Stimulated activated CD4-positive, alpha-beta T cell treated with anti-CD3 and anti-CD28 coated beads, Interleukin-2, amount 100 ng/mL, for 24 hours (primary cell): ENCODE measurements at places on chromosomes 7 and 10.

- DNase-seq, result peak; percentile 27
Measured at GRCh38 chr7:101436857-101437576, 74.3 kb downstream of the COL26A1 start.

DNA sequence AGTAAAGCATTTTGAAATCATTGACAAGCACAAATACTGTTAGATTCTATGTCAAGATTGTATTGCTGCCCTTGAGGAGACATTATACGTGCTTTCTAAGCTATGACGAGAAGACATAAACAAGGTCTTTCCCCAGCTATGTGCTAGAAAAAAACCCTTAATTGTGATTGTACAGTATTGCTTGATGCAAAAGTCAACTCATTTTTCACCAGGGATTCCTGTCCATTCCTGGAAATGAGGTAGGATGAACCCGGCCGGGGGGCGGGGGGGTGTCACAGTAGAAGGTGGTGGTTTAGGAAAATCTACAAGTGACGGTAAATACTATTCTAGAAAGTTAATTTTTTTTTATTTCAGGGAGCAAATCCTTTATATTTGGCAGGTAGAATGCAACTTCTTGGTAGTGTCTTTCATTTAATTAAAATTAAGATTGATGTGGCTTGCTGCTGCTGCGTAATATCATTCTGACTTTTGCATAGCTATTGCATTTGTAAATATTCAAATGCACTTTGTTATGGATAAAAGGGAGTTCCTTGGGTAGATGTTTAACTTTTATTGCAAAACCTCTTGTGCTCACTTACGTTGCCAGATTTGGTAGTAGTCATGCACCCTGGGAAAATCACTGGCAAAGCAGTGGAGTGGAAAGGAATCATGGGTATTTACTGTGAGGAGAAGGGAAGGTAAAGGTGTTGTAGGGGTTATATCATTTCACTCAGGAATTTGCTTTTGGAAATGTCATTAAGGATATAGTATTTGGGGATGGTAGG lies 164.4 kb upstream of the PRPS1L1 start:
- DNase-seq, result no peak

GRCh38 chr10:101831169-101831811 lies 12.3 kb downstream of the KCNIP2 start:
- DNase-seq, result no peak

GRCh38 chr7:47573758-47574481 lies 8.0 kb downstream of the TNS3 start:
- no peak for DNase-seq

DNA sequence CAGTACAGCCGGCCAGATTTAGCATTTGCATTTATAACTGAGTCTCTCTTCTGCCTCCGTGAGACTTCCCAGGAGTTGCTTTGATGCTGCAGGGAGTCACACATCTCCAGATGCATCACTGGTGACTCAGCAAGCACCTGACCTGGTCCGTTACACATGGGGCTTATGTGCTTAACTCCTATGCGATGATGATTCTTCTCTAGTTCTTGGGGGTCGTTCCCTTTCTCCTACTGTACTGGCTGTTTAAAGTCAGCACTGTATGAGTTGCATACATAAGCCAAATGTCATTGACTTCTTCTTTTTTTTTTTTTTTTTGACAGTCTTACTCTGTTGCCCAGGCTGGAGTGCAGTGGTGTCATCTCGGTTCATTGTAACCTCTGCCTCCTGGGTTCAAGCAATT lies 13.0 kb upstream of the AKR1E2 start:
- DNase-seq, result no peak

GRCh38 chr10:30538086-30538485 lies 91.5 kb downstream of the LYZL2 start:
- no peak for DNase-seq

DNA sequence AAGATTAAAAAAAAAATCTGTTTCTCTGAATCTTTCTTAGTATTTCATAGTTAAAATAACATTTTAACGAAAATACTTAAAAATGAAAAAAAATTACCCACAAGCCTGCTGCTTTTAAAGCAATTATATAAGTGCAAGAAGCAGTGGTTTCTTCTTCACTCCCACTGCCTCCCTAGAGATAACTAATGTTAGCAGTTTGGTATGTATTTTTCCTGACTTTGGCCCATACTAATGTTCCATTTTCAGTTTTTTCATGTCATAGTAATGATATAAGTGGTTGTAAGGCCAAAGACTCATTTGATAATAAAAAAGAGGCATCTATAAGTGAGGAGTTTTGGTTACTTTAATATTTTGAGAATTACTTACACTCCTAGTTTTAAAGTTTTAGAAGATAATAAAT lies 24.3 kb upstream of the LAMB1 start:
- DNase-seq, result no peak

GRCh38 chr10:88270871-88271713 lies 312.0 kb downstream of the RNLS start:
- DNase-seq, result peak; percentile 46

DNA sequence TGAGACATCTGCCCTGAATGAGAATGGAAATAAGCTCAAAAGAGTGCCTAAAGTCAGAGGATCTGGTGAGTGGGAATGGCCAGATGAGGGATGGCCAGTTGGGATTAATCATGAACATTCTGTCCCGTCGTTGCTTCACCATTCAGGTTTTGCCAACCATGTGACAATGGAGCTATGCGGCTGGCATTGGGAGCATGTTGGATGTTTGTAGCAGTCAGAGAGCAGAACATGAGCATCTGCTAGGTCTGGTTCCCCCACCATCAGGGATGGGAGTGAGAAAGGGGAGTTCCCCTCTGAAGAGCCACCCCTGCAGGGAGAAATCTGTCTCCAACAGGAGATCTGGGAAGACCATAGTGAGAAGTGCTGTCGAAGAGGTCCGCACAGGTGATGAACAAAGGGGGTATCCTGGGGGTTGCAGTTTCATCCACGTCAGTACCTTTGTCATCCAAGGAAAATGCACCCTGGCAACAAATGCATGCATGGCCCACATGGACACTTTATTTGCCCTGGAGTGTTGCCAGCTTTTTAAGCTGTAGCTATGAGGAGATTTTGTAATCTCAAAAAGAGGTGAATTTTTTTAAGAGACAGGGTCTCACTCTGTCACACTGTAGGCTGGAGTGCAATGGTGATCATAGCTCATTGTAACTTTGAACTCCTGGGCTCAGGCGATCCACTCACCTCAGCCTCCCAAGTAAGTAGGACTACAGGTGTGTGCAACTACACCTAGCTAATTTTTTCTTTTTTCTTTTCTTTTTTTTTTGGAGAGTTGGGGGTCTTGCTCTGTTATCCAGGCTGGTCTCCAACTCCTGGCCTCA lies 190.2 kb downstream of the CAMK1D start:
- no peak for DNase-seq

DNA sequence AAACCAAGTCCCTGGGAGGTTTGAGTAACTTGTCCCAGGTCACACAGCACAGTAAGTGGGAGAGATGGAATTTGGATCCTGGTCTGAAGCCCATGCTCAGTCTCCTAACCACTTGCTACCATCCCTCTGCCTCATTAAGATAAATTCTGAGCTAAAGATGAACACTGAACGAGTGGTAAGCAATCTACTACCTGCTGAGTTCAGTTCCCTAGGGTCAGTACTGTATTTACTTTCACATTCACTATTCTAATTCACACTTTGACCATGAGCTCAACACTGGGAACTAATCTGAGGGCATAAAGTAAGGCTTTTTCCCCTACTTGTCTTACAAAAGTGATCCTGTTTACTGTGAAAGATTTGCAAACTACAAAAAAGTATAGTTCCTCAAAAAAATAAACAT lies 2.4 kb downstream of the UROS start:
- no peak for DNase-seq

- DNase-seq, result no peak
Measured at GRCh38 chr7:111168182-111168581, 77.3 kb downstream of the LRRN3 start.

DNA sequence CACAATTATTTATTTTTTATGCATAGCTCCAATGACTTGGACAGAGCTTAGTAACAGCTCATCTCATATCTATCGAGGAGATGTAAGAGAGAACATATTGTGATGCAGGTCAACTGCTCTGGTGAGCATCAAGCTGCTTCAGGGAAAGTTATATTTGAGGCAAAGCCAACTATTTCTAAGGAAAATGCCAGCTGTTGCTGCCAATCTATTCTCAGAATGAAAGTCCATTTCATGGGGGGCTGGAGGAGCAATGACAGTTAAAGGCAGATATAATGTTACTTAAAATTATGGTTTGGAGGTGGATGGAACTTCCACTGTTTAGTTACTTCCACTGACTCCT lies 424.8 kb downstream of the KIF20B start:
- DNase-seq, result no peak

DNA sequence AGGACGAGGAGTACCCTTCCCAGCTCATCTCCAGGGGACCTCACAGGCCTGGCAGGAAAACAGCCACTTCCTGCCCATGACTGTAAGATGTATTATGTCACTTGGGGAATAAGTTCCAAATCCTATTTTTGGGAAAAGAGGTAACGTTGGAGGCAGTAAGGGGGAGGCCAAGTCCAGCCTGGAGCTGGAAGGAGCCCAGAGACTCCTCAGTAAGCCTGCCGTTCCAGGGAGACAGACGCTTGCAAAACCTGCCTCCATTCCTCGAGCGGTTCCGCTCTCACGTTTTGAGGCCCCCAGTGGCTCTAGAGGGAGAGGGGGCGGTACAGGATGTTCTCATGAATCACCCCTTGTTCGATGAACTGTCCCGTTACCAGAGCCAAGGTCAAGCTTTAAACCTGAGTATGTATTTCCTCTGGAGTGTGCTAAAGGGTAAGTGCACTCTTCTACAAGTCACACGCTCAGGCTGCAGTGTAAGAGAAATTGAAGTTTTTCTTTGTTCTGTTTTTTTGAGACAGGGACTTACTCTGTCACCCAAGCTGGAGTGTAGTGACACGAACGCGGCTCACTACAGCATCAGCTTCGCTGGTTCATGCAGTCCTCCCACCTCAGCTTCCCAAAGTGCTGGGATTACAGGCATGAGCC lies 45.5 kb upstream of the CYTH3 start:
- no peak for DNase-seq

DNA sequence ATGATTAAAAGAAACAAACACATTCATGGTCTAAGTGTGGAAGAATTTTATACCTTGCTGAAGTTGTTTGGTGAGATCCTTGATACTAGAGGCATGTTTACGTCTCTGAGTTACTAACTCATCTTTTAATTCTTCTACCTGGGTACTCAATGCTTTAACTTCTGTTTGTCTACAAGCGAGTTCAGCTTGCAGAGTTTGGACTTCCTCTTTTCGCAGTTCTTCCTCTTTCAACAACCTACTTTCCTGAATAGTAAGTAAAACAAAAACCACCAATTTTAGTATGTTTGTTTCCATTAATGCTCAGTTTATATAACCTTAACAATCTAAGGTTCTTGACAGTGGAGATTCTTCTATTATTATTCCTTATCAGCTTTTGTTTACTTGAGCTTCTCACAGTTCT lies 42.9 kb downstream of the CCDC186 start:
- DNase-seq, result no peak

- no peak for DNase-seq
Measured at GRCh38 chr7:70527520-70528115, 604.3 kb upstream of the GALNT17 start.

DNA sequence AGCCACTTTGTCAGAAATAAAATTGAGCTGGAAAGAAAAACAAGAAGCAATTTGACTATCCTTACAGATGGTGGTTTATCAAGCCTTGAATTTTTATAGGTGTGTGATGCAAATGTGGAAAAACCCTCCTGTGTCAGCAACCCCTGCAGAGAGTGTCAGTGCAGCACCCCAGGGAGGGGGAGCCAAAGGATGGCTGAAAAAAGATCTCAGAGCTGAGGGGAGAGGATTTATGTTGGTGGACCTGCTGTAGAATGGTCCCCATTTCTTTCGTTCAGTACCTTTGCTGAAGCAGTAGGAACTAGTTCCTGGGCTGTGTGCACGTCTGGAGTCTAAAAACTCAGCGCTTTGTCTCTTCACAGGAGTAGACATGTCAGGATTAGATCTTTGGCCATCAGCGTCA lies 239.0 kb downstream of the PHTF2 start:
- DNase-seq, result no peak

GRCh38 chr7:105196473-105196872 lies 182.5 kb downstream of the KMT2E start:
- DNase-seq, result no peak

GRCh38 chr10:104029521-104029860 lies 56.2 kb downstream of the COL17A1 start:
- no peak for DNase-seq

DNA sequence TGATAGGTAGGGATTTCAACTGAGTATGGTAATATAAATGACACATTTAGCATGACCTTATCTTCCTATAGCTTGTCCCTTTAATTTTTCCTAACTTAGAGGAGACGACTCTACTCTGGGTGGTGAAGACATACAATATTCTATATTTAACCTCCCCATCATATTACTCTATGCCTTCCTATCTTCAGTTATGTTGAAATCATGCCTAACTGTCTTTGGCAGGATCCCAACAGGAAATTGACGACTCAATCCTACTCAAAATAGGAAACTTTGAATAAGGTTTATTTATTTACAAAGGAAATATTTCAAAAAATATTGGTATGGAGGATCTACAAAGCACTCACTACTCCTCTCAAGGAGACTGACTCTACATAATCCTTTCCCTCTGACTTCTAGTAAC lies 24.1 kb upstream of the SEMA3A start:
- no peak for DNase-seq

DNA sequence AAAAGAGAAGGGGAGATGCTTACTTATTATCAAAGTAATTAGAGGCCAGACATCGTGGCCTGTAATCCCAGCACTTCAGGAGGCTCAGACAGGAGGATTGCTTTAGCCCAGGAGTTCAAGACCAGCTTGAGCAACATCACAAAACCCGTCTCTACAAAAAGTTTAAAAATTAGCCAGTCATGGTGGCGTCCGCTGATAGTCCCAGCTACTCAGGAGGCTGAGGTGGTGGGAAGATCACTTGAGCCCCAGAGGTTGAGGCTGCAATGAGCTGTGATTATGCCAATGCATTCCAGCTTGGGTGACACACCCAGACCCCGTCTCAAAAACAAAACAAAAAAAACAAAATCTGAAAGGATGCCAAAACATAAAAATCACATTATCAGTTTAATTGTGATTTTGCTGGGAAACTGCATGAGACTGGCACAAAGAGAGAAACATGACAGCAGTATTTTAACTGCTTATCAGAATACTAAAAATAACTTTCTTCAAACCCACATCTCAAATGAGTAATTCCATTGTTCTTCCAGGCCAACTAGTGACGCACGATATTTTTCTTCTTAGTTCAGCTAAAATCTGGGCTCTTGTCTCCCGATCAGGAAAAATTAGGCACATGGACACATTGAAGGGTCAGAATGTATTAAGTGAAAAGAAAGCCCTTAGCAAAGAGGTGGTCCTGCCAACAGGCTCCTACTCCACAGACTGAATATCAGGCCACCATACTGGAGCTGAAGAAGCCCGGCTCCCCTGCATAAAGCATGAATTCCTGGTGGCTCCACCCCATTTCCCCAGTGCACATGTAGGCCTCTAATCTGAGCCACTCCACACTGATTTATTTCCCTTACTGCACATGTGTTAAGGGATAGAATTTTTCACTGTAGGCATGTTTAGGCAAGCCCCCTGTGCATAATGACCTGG lies 9.6 kb upstream of the CCM2 start:
- DNase-seq, result no peak

DNA sequence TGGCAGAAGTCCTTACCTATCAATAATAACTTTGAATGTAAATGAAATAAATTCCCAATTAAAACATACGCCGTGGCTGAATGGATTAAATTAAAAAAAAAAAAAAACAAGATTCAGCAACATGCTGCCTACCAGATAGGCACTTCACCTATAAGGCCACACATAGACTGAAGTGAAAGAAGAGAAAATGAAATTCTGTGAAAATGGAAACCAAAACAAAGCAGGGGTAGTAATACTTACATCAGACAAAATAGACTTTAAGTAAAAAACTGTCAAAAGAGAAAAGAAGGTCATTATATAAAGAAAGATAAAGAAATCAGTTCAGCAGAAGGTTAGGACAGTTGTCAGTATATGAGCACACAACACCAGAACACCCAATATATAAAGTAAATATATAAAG lies 55.3 kb downstream of the TCAF1 start:
- no peak for DNase-seq
